ENCODE measurements at places on chromosomes 1 and 21.

DNA sequence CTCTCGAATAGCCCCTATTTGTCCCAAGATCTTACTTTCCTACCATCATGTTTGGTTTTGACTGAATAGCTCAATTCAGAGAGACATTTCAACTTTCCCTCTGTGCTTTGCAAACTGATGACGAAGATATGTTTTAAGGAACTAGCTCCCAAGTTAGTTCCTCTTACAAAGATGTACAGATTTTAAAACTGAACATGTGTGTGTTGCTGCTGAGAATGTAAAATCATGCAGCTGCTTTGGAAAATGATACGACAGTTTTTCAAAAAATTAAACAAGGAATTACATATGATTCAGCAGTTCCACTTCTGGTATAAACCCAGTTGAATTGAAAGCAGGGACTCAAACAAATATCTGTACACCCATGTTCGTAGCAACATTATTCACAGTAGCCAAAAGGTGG is 33.6 kb downstream of the KIF26B start:
- no peak for DNase-seq

- peak; percentile 79 for DNase-seq
These were observed 24.5 kb upstream of the LRRC8C start for GRCh38 chr1:89608319-89608983.

DNA sequence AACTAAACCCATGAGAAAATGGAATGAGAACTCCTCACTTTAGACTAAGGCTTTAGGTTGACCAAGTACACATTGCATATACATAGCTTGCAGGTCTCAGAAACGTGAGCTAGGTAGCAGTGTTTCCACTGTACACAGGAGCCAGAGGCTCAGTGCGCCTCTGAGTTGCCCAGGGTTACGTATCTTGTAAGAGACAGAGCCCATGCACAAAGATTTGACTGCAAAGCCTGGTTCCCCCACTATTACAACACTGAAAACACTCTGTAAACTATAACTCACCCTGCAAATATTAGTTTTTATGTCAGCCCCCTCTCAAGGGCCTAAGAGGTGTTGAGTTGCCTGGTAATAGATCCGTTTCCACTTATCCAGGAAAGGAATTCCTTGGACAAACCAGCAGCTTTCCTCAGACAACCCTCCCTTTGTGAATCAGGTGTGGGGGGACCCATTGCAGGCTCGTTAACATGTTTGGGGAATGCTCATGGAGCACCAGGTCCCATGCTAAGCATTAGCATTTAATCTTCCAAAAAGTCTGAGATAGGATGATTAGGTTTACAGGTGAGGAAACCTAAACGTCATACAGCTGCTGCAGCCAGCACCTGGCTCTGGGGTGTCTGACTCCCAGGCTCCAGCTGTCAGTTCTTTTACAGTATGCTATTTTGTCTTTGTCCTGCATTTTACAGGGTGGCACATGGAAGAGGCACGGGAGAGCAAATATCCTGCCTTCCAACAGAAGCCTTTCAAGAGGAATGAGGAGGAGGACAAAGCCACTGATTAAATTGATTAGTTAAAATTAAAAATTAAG is 25.7 kb downstream of the TENT5C start:
- no peak for DNase-seq

DNA sequence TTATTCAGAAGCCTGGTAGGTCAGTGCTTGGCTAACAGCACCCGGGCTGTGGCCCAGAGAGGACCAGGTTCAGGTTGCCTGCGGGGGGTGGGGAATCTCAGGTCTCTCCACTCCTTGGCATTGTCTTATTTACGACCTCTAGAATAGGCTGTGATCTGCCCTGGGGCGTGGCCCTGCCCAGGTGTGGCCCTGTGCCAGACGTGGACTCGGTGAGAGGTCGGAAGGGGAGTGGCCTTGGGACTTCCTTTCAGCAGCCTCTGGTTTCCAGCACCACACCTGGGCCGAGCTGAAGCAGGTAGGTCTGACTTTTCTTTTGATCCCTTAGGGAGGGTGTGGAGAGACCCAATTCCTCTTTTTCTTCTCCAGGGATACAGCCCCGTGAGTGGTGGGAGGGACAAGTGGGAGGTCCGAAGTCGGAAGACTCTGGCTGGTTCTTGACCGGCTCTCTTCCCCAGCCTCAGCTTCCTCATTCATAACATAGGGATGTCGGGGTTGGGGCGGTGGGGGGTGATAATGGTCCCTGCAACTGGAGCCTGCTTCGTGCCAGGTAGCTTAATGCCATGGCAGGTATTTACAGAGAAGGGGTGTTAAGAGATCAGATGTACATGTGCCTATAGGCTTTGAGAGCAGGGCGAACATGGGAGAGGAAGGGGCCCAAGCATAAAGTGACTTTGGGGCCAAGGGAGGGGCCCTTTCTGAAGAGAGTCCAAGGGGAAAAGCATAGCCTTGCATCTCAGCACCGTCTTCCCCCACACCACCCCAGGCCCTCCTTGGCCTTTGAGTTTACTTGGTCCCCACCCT is 16.5 kb downstream of the ACOT11 start:
- no peak for DNase-seq

GRCh38 chr1:240312872-240313271 is 221.2 kb downstream of the FMN2 start:
- no peak for DNase-seq

- peak; percentile 28 for DNase-seq
These were observed 2.0 kb downstream of the EDARADD start for GRCh38 chr1:236395947-236396664.

All from activated naive CD4-positive, alpha-beta T cell treated with Interleukin-2 at 50 U/mL for 16 hours (primary cell).